Central memory CD4-positive, alpha-beta T cell (primary cell): ENCODE measurements at places on chromosomes 12 and 14.
A peak's percentile ranks its signal among the peaks of the same experiment; 100 is the strongest.

DNA sequence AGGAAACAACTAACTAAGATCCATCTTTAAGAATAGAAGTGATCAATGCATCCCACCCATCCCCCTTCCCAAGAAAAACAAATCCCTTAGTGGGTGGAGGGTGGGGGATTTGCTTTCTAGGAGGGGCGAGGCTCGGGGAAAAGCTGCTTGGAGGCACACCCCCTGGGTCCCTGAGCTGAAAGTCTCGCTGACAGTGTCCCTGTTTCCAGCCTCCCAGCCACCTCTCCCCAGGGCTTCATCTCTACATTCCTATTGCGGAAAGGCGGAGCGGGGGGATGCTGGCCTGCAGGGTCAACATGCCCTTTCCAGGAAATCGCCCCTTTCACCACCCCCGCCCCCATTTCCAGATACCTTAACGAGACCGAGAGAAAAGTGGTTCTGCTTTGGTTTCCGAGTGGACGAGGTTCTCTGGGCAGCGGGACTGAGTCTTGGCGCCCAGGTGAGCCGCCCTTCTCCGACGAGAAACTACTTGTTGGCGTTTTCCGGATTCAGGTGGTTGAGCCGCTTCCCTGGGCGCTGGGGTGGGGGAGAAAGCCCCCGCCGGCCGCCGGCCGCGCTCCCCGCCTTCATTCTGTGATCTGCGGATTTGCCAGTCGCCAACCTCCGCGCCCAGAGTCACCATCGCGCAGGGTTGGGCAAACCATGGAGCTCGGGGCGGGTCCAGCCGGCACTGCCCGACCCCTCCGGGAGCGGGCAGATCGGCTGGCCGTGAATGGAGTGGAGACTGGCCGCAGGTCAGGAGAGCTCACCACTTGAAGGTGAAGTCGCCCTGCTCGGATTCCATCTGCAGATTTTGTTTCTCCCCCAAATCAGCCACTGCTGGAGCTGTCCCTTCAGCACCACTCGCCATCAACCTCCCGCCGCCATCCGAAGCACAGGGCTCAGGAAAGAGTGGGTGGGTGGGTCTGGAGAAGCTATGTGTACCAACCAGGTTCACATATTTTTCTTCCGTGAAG lies 505 bp downstream of the KCNC2 start:
- no peak for DNase-seq

DNA sequence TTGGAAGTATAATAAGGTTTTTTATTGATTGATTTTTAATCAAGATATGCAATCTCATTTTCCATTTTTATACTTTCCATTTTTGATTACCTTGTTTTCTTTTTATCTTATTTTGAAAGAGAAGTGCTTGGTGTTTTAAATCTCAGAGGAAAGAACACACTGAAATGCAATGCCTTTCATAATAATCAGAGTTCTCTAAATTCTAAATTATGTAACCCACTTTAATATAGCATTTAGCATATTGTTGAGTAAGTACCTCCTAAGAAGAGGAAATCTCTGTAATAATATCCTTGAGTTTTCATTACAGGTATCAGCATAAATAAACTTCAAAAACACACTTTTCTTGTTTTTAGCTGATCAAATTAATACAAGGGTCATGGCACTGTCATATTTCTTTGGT lies 96.9 kb downstream of the GTF2A1 start:
- DNase-seq: no peak

DNA sequence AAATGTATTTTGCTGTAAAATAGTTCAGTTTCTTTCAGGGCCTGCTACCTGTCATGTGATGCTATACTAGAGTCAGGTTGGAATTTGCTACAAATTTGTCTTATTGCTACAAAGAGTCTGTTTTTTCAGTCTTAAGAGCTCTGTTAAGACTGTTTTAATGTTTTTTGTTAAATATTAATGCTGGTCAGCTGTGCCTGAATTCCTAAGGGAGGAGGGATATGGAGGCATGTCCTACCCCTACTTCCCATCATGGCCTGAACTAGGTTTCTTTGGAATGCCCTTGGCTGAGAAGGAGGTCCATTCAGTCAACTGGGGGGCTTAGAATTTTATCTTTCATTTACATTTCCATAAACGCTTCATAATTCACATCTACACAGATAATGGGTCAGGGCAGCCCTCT lies 30.0 kb downstream of the IQSEC3 start:
- no peak for DNase-seq

DNA sequence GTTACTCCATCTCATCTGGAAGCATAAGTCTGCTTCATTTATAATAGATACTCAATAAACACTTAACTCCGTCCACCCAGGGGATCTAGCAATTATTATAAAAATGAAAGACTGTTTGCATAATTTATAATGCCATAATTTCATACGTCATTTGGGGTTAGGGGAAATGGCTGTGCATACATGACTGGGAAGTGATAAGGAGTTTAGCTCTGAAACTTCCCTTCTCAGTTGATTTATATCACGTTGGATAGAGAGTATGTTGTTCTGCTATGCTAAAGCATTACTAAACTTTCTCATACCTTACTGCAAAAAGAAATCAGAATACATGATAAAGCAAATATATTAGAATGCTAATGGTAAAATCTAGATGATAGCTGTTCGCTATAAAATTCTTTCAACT lies 90.4 kb upstream of the DYNC1H1 start:
- DNase-seq: no peak

DNA sequence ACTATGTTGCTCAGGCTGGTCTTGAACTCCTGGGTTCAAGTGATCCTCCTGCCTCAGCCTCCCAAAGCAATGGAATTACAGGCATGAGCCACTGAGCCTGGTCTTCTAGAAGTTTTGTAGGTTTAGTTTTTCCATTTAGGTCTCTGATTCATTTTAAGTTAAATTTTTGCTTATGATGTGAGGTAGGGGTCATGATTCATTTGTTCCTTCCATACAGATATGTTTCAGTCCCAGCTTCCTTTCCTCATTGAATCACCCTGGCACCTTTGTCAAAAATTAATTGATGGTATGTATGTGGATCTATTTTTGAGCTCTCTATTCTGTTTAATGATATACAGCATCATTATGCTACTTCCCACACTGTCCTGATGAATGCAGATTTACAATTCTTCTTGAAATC lies 25.6 kb upstream of the CABP1 start:
- no peak for DNase-seq

DNA sequence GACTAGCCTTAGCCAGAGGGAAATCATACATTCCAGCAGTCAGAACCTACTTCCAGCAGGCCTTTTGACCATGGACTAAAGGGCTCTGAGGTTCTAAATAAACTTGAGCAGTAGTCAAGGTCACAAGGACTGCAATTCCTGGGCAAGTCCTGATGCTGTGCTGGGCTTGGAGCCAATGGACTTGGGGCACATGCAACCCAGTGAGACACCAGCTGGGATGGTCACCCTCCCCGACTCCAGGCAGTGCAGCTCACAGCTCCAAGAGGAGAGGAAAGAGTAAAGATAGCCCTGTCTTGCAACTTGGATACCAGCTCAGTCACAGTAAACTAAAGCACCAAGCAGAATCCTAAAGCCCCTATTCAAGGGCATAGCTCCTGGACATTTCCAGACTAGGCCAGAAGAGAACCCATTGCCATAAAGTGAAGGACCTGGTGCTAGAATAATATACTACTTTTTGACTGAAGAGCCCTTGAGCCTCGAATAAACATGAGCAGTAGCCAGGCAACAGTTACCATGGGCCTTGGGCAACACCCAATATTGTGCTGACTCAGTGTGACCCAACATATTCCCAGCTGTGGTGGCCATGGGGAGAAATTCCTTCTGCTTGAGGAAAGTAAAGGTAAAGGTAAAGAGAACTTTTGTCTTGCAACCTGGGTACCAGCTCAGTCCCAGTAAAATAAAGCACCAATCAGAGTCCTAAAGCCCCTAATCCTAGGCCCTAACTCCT lies 226.2 kb upstream of the CLEC14A start:
- DNase-seq: no peak

GRCh38 chr14:46653031-46653755 lies 1.6 kb upstream of the RPL10L start:
- no peak for DNase-seq

DNA sequence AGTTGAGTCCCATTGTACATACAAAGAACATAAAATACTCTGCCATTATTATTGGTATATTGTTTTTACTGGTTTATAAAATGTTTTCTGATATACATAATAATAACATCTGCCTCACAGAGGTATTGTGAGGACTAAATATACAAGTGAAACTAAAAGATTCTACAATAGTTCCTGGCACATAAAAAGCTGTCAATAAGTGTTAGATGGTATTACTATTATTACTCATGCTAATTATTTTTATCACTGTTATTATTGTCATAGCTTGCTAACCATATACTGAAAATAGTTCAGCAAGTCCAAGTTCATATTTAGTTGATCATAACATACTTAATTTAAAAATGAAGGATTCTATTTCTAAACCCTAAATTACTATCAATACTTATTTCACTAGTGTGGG lies 34.4 kb downstream of the BTG1 start:
- no peak for DNase-seq

GRCh38 chr14:77122526-77123125 lies 19.0 kb downstream of the ZDHHC22 start:
- no peak for DNase-seq

DNA sequence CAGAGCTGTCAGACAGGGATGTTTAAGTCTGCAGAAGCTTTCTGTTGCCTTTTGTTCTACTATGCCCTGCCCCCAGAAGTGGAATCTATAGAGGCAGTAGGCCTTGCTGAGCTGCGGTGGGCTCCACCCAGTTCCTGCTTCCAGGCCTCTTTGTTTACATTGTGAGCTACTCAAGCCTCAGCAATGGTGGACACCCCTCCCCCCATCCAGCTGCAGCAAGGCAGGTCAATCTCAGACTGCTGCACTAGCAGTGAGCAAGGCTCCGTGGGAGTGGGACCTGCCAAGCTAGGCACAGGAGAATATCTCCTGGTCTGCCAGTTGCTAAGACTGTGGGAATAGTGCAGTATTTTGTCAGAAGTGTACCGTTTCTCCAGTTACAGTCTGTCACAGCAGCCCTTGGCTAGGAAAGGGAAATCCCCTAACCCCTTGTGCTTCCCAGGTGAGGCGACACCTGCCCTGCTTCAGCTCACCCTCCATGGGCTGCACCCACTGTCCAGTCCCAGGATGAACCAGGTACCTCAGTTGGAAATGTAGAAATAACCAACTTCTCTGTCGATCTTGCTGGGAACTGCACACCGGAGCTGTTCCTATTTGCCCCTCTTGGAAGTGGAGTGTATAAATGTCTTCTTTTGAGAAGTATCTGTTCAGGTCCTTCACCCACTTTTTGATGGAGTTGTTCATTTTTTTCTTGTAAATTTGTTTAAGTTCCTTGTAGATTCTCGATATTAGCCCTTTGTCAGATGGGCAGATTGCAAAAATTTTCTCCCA lies 213.5 kb upstream of the SLC38A2 start:
- peak; percentile 57 for DNase-seq

GRCh38 chr12:122385171-122386016 lies 37.1 kb downstream of the CLIP1 start:
- DNase-seq: no peak

GRCh38 chr12:106247674-106248311 lies at the start of gene CKAP4:
CKAP4 (minus strand) TSS chr12:106248020; CDS start chr12:106247851, 169 bp downstream.
- DNase-seq: peak; percentile 59

DNA sequence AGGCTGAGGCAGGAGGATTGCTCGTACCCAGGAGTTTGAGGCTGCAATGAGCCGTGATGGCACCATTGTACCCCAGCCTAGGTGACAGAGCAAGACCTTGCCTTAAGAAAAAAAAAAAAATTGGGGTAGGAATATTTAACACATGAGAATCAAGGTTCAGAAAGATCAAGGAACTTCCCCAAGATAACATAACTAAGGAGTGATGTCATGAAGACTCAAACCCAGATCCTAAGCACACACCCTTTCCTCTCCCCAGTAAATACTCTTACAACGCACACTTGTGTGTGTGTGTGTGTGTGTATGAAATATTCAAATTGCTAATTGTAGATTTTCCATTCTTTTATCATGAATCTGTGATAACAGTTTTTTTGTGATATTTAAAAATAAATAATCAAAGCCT lies 90.6 kb upstream of the NUDT4 start:
- no peak for DNase-seq

GRCh38 chr12:11071414-11071813 lies 9.3 kb upstream of the TAS2R46 start:
- no peak for DNase-seq

DNA sequence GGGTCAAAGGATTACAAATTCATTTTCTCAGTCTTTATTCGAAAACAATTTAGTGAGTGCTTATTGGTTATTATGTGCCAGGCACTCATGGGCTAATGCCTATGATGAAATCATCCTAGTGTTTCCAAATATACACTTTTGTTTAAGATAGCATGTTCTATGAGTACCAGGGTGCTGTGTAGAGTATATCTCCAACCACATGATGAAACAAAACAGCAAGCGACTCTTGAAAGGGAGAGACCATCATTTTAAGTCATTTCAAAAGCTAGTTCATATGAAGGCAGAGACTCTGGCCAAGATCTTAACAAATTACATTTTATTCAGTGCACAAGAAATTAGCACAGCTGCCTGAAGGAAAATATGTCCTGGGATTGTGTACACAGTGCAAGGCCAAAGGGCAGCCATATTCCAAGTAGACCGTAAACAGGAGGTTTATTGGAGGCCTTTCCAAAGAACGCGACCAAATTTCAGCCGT lies 204.2 kb downstream of the EFCAB11 start:
- no peak for DNase-seq

DNA sequence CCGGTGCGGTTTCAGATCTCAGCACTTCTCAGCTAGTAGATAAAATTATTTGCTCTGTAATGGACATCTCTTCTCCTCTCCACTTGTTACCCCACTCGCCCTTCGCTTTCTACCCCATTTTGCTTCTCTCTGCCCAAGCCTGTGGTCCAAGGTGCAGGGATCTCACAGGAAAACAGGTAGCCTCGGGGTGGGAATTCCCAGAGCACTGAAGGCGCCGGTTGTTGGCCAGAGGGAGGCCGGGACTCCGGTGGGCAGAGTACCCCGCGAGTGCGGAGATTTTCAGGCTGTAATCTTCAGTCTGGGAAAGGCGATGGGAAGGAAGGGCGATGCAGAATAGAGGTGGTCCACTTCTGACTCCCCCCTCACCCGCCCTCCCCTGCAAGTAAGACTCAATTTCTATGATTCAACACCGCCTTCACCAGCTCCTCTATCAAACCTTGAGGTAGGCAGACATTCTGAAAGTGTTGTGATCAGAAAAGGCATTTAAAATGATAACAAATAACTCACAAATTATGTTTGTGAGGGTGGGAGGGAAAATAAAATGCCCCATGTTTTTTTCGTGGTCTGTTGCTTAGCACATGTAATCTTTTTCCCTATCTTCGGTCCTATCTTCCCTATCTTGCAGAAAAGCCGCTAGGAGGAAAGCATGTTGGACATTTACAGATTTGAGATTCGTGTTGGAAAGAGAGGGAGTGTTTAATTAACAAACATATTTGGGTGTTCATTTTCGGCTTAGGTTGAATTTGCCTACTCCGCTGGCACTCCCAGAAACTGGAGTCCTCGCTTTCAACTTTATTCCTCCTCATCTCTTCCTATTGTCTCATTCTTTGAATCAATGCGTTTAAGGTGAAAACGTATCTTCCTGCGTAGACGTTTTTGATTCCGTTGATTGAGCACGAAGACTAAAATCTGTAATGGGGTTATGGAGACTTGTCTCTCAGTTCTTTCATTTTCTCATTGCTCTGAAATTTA lies 8.5 kb downstream of the FOXG1 start:
- no peak for DNase-seq
